ENCODE measurements at places on chromosomes 4 and X. TPM values are rescaled to one million over a fixed set of nuclear protein-coding genes. Genes with fewer than 3 reads are reported as not detected.

AWAT1 gene
- not detected for total RNA-seq

CSAG1 gene
- total RNA-seq, result not detected

AMELX gene
- not detected for total RNA-seq

SSX3 gene
- total RNA-seq, result not detected

MTTP gene
- total RNA-seq, result 2.4 TPM

IRS4 gene
- 6.9 TPM for total RNA-seq

ZNF157 gene
- 5.4 TPM for total RNA-seq

USP27X gene
- 8.2 TPM for total RNA-seq

CXCL3 gene
- total RNA-seq, result 0.54 TPM

CXCL11 gene
- not detected for total RNA-seq

TMPRSS11B gene
- total RNA-seq, result not detected

GNPDA2 gene
- 39.9 TPM for total RNA-seq

MAGED4B gene
- total RNA-seq, result 71.2 TPM

DIAPH2 gene
- 9.0 TPM for total RNA-seq

KCNE5 gene
- 4.6 TPM for total RNA-seq

RAB40AL gene
- total RNA-seq, result 1.5 TPM

CPLX1 gene
- total RNA-seq, result 3.4 TPM

PABPC5 gene
- 11.0 TPM for total RNA-seq

MTMR8 gene
- 6.4 TPM for total RNA-seq

TMEM154 gene
- total RNA-seq, result 1.5 TPM

MPP1 gene
- 17.8 TPM for total RNA-seq

RIBC1 gene
- total RNA-seq, result 1.7 TPM

PDGFRA gene
- 70.6 TPM for total RNA-seq

IL13RA2 gene
- total RNA-seq, result 1.5 TPM

MXD4 gene
- 28.9 TPM for total RNA-seq

HTRA3 gene
- 2.4 TPM for total RNA-seq

PNCK gene
- total RNA-seq, result 21.0 TPM

ARHGAP4 gene
- 9.3 TPM for total RNA-seq

EGF gene
- 0.45 TPM for total RNA-seq

LRCH2 gene
- total RNA-seq, result 31.0 TPM

VCX2 gene
- not detected for total RNA-seq

ZNF185 gene
- 2.9 TPM for total RNA-seq
